NCI-H2081 treated with DMSO at 0.1 percent for 48 hours (cell line): ENCODE measurements at places on chromosomes 4 and X.
A peak's percentile ranks its signal among the peaks of the same experiment; 100 is the strongest.

DNA sequence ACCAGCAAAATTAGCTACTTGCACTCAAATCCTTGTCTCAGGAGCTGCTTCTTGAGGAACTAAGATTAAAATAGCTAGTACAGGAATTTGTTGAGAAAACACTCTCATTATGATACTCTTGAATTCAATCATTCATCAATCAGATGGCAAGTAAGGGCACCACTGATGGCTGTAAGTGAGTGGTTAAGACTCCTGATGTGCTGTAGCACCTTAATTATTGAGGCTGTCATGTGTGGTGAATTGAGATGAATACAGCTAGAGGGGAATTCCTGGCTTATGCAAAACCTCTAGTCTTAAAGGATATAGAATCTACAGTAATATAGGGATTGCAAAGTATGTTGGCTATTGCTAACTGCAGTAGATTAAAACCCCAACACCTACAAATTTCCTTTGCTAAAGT is 509.1 kb downstream of the IQCM start:
- DNase-seq, result no peak

DNA sequence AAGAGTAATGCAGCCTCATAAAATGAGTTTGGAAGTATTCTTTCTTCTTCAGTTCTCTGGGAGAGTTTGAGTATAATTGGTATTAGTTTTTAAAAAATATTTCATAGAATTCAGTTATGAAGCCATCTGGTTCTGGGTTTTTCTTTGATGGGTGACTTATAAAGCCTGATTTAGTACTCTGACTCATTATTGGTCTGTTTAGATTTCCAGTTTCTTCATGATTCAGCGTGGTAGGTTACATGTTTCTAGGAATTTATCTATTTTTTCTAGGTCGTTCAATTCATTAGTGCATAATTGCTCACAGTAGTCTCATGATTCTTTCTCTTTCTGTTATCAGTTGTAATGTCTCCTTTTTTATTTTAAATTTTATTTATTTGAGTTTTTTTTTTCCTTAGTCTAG is 111.2 kb downstream of the CEP44 start:
- no peak for DNase-seq

DNA sequence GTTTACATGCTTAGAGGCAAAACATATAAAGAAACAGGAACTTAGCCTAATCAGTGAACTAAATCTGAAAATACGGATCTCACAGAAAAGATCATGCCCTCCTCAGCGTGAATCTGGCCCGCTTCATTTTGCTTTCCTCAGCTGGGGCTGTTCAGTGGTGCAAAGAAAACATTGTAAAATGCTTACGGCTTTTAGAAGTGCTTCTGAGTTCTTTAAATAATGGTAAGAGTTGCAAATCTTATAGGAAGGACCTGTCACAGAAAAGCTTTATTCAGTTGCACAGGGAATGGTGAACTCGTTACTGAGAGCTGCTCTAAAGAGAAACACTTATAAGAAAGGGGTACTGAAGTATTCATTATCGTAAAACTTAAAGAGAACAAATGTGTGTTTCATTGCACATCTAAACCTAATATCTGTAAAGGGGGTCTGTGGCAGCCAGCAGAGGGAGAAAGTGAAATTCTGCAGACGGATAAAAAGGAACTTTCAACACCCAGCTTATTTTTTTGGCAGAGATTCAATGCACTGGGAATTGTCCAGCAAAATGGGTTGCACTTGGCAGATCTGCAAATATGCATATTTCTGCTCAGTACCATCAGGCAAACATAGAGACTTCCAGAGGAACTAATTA is 139.2 kb upstream of the ANK2 start:
- no peak for DNase-seq

- no peak for DNase-seq
These were observed 134.5 kb downstream of the UCHL1 start for GRCh38 chr4:41391271-41391670.

DNA sequence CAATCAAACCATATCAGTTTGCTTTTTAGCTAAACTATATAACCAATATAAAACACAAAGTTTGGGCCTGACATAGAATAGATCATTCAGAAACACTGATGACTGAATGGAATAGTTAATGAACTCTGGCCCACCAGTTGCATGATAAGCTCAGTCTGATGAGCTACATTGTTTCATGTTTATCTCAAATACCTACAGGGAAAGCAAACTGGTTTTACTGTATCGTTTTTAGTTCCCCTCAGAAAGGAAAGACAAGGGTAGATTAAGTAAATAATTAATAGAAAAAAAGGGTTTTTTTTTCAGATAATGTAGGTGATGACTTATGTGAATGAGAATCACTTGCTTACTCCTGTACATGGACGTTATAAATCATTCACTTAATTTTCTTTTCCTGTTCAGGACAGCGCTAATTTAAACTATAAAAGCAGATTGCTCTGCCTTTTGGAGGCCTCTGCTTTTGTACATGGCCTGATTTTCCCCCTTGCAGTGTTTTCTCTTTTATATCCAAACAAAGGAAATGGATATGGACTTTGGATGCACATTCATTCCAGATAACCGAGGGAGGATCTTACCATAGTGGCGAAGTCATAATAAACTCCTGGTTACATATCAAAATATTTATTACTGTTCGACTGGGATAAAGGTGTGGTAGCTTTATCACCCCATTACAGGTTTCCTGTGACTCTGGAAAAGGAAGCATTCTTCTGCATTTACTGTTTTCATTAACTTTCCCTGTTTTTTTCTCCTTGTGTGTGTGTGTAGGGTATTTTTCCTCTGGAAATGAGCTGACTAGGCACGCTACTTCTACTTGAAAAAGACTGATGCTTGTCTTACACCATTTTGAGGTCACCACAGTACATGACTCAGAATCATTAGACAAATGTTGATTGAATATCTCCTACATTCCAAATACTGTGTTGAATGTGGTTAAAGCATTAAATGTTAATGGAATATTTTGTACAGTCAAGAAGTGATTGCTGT is 373.1 kb upstream of the HS3ST1 start:
- no peak for DNase-seq

DNA sequence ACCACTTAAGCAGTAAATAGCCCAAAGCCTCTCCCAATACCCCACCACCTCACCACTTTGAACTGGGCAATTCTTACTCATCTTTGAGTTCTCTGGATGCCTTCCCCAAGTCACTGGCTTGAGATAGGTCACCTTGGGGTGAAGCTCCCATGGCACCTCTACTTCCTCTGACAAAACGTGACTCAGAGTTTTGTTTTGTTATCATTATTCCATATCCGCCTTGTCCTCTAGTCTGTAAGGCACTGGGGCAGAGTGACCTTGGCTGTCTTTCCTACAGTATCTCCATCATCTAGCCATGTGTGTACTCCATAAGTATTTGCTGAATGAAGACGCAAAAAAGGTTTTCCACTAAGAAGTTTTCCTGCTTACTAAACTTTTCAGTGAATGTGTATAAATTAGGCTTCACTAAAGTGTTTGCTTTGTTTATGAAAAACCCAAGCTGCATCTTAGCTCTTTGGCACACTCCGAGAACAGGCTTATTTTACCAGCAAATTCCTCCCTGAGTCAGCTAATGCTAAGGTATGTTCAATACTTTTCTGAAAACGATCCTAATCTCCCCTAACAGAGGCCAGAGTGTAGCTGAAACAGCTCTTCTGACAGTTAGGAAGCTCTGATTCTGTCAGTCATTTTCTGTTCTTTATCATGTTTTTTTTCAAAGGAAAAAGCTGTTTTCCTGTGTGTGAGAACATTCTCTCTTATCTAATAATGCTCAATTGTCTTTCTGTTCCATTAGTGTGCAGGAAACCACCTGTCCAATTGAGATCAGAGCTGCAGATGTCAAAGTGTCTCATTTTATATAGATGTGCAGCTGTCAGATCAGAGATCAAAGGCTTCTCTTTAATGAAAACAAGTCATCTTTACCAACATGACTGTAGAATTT is 30.2 kb upstream of the TSPAN5 start:
- no peak for DNase-seq

- peak; percentile 3 for DNase-seq
These were observed 208.7 kb downstream of the SOWAHB start for GRCh38 chr4:76689145-76689817.

DNA sequence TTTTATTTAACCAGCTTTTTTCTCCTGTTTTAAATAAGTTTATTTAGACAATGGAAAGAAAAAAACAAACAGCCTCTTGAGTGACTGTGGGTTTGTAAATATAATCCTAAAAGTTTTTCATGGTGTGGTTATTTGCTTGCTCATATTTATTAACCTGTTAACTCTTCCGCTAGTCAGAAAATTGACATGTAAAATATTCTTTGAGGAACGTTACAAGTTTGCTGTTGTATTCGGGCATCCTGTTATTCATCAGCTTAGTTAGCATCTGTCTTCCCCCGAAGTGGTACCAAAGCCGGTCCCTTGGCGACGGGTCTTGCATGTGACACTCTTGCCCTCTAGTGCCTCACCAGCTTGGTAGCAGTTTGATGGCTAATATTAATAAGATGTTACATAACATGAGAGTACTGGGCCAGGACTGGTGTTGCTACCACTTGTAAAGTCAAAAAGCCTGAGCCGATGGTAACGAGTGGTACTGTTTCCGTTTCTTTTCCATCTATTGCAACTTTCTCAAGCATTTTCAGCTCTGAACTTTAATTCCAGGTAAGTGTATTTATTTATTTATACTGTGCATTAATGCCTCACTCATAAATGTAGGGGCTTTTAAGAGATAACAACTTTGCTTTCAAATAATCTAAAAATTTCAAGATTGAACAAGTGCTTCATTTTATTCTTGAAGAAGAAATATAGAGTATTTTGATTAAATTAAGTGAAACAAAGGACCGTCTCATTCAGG is at the start of gene NDST3:
NDST3 (plus strand) TSS at position 434 of the 733 bp plus-strand sequence. CDS start 19,425 bp downstream, outside the sequence.
- DNase-seq, result peak; percentile 40

- DNase-seq, result no peak
These were observed 7.4 kb downstream of the MEPE start for GRCh38 chr4:87840149-87840548.

- DNase-seq, result no peak
These were observed 25.5 kb upstream of the RXFP1 start for GRCh38 chr4:158496030-158496741.

GRCh38 chr4:87739494-87739893 is 59.9 kb upstream of the IBSP start:
- DNase-seq, result no peak

DNA sequence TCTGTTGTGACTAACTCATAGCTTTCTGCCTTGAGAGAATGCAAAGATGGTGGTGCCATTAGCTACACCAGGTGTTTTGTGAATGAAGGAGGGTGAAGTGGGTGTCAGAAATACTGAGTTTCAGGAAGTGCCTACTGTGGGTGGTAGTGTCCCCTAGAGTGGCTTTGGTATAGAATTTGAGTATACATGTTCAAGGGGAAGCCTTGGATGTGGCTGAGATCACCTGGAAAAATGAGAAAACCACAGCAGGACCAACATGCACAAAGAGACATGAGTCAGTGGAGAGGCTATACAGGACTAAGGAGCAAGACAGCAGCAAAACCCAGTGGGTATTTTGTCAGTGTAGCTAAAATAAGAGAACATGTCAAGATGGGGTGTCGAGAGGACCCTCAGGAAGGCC is 204.3 kb upstream of the TBL1X start:
- no peak for DNase-seq

GRCh38 chrX:76815754-76816153 is 388.2 kb downstream of the MAGEE1 start:
- no peak for DNase-seq

DNA sequence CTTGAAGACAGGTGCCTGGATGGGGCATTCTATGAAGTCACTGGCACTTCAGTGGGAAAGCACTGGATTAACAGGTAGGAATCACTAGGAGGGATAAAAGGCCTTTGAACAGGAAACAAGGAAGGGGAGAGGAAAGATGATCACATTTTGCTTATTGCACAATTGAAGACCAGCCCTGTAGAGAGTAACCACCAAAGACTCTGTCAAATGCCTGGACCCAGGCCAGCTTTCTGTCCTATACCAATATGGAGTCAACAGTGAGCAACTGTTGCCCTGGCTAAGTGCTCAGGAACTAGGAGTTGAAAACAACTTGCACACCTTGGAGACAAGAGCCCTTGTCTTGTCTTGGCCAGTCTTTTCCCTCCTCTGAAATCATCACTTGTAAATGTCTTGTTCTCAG is 14.1 kb upstream of the RTL3 start:
- no peak for DNase-seq

DNA sequence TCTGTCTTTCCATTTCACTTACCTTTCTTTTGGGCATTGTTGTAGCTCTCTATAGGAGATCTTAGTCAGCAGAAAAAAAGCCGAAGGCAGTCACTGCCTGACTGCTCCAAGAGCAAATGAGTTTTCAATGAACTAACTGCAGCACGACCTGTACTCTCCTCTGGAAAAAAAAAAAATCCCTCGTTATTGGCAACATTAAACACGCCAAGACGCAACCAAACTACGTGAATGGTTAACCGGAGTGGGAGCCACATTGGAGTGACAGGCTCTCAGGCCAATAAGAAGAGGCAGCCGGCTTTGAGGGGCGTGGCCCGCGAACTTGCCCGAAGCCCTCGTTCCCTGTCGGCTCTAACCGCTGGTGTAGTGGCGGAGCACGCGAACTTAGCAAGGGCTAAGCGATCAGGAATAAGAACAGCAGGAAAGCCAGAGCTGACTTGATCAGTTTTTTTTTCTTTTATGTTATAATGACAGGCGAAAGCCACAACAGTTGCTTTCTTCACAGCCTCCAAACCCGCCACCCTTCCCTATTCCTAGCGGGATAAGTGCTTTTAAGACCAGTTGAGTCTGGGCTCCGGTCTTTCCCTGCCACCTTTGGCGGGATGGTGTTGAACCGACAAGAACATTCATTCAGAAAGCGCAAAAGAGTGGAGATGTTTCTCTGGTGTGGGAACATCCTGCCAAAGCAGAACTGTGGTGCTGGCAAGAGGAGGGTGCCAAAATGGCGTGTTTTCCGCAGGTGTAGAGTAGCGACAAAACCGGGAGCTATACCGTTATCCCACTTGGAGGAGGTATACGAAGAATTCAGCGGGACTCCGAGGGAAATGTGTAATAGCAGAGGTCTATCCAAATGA is 80.0 kb downstream of the HMGN5 start:
- peak; percentile 80 for DNase-seq

DNA sequence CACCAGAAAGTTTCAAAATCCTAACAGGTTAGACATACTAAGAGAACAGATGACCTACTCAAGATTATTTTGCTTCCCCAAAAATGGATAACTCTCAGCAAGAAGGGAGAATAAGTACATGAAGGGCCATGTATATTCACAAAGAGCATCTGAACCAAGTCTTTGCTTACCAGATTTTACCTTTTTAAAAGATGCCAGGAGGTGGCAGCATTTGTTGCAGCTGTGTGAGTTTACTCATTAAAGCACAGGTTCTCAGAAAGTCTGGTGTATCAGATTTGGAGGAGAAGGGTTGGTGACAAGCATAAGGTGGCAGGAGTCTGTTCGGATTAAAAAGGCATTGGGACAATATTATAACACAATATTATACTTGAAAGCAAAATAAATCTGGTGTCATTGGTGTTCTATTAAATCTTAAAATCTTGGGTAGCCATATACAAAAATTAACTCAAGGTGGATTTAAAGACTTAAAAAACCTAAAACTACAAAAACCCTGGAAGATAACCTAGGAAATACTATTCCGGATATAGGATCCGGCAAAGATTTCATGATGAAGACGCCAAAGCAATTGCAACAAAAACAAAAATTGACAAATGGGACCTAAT is 51.3 kb upstream of the NFKB1 start:
- peak; percentile 30 for DNase-seq

GRCh38 chr4:15005474-15006115 is 3.3 kb downstream of the CPEB2 start:
- DNase-seq, result no peak

- DNase-seq, result no peak
These were observed 778.1 kb upstream of the GRID2 start for GRCh38 chr4:91525621-91526020.

- no peak for DNase-seq
These were observed 6.3 kb upstream of the ATP10D start for GRCh38 chr4:47478804-47479203.
